NCI-H748 treated with DMSO at 0.1 percent for 48 hours (cell line): ENCODE measurements at places on chromosomes 1 and 21.

DNA sequence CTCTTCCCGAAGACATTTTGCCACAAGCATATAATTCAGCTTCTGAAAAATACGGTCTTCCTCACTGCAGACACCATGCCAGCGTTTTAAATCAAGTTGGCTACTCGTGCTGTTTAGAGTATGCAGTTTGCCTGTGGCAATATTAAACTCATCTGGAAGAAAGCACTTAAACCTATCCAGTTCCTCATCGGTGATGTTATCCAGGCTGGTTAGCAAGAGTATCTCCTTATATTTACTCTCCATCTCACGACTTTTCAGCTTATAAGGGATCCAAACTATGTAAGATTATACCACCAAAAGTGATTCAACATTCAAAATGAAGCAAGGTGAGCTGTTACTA is 9.7 kb upstream of the IFI16 start:
- no peak for DNase-seq

DNA sequence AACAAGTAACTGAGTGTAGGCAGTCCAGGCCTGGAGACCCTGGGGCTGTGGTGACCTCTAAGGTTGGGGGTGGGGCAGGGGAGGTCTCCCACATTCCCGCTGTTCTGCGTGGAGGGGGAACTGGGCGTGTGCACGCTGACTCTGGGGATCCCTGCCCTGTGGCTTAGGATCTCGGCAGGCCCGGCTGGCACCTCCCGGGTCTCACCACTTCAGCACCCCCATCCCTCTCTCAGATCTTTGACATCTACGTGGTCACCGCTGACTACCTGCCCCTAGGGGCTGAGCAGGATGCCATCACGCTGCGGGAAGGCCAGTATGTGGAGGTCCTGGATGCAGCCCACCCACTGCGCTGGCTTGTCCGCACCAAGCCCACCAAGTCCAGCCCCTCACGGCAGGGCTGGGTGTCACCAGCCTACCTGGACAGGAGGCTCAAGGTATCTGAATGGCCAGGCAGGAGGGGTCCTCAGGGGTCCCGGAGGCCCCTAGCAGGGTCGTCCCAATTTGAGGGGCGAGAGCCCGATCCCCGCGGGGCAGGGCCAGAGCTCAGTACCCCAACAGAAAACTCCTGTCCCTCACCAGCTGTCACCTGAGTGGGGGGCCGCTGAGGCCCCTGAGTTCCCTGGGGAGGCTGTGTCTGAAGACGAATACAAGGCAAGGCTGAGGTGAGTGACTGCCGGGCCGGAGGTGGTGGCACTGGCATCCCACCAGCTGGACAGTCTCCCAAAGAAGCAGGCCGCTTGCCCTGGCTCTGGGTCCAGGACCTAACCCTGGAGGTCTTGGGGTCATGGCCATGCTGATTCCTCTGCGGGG is 68.7 kb downstream of the TRIM11 start:
- no peak for DNase-seq

DNA sequence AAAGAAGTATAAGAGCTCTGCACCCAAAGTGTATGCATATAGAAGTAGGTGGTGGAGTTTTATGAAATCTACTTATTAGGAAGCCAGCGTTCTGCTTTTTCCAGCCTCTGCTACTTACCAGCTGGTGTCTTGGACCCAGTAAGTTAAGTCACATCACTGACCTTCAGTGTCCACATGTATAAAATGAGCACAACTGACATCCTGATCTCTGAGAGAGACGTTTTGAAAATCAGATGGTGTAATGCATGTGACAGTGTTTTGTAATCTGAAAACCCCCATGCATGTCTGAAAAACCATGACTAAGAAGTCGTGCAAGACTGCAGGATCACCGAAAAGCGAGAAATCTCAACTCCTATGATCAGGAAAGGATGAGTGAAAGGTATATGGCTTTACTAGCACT is 2.0 kb downstream of the CR1 start:
- DNase-seq, result no peak

DNA sequence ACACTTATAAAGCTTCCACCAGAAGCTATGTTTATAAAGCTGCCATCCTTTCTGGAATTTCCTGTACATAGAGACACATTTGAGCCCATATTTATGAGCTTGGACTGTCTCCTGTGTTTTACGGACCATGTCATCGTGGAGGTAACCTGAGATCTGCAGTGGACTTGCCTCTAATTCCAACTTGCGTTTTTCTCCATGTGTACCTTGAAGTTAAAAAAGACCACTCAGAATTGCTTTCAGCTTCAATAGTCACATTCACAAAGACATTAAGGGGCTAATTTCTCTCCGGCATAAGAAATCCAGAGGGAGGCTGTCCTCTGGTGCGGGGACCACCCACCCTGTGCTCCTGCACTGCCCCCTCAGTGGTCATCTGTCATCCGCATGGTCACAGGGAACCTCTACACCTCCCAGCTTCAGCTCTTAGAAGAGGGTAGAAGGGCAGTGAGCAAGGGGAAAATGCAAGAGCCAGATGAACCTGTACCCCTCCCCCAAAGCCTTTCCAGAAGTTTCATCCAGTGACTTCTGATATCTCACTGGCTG is 521.4 kb upstream of the CAMK1G start:
- DNase-seq, result no peak

- no peak for DNase-seq
These were observed 110.1 kb downstream of the SLC45A1 start for GRCh38 chr1:8427986-8428385.

DNA sequence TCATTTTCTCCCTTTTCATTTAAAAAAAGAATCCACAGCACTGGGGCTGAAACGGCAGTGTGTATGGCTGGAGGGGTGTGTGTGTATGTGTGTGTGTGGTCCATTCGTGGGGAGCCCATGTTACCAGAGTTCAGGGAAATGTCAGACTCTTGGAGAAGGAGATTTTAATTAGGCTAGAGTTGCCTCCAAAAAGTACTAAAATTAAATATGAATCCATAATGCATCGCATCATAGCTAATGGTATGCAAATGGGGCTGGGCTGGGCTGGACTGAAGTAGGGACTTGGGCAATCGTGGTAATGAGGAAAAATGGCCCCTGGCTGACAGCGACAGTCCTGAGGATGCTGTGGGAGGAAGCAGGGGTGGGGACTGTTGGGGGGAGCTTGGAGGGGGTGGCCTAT is 24.8 kb downstream of the GRIK3 start:
- DNase-seq, result no peak

DNA sequence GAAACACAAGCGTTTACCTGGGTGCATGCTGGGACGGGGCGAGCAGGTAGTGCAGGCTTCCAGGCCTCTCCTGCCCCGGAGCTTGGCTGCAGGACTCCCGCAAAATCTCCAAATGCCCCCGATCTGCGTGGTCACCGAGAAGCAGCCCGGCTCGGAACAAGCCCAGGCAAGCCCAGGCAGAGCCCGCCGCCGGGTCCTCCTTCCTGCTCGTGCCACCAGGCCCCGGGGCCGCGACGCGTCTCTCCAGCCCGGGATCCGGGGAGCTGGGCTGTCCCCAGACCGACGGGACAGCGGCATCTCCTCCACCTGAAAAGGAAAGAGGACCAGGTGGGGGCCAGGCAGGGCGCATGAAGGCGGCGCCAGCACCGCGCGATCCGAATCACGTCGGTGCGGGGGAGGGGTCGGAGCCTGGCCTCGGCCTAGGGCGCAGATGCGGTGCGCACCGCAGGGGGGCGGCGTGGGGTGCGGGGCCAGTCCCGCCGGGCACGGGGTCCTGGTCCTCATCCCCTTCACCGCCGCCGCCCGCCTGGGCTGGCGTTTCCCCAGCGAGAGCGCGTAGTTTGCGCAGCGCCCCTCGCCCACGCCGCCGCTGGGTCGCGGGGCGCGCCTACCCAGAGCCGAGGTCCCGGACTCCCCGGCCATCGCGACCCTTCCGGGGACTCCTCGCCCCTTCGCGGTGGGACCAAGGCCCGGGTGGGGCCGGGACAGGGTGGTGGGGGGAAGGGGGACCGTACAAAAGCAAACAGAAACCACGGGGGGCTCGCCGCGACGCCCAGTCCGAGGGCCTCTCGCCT is 52.4 kb upstream of the H6PD start:
- DNase-seq, result no peak

DNA sequence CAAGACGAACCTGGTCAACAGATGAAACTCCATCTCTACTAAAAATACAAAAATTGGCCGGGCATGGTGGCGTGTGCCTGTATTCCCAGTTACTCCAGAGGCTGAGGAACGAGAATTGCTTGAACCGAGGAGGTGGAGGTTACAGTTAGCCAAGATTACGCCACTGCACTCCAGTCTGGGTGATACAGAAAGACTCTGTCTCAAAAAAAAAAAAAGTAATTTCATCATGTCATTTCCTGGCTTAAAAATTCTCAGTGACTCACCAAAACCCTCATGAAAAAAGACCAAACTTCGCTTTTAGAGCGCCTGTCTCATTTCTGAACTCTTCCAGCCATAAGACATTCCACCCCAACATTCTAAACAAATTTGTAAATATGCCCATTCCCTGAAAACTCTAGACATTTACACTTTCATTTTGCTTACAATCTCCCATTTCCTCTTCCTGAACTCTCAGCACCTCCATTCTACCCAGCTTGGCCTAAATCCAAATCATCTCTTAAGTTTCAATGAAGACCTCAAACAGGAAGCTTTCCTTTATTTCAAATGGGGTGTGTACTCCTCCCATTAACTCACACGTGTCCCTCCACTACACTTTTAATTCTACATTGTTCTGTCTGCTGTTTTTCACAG is 50.5 kb upstream of the PRRC2C start:
- DNase-seq, result no peak

DNA sequence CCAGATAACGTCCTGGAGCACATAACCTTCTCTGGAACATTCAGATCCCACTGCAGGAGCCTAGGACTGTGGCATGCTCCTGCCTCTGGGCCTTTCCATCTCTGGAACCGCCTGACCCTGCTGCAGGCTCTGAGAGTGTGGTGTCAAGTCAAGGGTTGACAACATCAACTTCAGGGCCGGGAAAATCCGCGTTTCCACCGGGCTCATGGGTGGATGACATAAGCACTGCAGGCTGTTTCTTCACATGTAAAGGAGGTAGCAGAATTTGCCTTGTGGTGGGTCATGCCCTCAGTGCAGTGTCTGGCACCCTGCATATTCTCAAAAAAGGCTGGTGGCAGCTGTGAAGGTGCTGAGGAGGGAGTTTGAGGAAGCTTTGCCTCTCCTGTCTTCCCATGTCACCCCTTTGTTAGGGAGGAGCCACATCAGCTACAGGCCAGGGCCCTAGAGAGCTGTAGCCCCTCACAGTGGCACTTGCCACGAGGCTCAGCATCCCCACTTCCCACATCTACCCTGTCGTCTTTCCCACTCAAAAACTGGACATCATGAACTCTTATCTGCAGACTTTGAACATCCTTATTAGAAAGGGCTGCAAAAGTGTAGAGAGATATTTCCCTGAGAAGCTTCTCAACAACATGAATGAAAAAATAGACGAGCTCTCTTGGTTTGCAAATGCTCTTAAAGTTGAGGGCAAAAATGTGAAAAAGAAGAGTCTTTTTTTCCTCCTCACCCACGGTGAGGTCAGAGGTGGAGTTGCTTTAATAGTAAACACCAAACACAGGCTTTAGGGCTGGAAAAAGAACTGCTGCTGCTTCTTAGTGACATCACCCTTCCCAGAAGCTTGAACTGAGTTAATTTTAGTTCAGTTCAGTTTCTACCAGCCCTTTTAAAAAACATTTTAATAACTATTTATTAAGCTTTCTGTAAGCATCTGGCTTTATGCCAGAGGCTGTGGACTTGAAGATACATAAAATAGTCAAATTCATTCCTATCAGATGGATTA is 121.3 kb downstream of the HUNK start:
- no peak for DNase-seq

GRCh38 chr1:56077206-56077605 is 502.2 kb downstream of the PLPP3 start:
- DNase-seq, result no peak

DNA sequence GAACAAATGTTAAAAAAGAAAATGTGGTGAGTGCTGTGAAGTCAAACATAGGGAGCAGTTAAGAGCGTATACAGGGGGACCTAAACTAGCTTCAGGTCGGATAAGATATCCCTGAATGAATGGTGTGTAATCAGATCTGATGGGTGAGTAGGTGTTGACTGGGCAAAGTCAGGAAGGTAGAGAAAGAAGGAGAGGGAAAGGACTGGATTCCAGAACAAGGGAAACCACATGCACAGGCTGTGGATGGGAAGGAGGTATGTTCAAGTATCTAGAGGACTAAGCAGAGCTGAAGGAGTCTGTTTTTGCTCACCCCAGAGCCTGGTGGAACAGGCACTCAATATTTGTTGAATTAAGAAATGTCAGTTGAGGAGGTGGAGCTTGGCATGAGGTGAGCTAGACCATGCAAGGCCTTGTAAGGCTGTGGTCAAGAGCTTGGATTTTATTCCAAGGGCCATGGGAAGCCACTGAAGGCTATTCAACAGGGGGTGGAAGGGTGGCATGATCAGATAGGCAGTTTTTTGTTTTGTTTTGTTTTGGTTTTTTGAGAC is 27.4 kb downstream of the MAP7D1 start:
- DNase-seq, result no peak

DNA sequence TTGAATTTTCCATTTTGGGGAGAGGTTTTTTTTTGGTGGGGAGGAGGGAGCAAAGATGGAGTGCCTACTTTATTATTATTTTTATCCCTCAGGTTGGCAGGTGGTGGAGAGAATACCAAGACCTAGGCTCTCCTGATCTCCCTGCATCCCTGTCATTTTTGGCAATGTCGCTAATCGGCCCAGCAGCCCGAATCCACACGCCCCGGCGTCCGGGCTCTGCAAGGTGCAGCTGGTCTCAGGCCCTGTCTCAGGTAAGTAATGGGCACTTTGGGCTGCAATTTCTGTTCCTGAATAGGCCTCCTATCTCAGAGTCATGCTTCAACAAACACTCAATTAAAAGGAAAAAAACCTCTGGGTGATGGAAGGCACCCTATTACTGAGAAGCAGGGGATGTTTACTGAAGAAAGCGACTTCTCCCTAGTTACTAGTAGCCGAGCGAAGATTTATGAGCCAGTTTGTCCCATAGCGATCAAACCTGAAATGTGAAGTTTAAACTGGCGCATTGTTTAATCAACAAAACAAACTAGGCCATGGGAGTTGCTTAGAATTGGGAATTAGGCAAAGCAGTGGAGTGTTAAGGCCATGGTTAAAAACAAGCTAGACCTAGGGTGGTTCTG is 137.8 kb downstream of the RWDD3 start:
- no peak for DNase-seq

- DNase-seq, result no peak
These were observed 766 bp downstream of the CNIH3 start for GRCh38 chr1:224616756-224617409.

DNA sequence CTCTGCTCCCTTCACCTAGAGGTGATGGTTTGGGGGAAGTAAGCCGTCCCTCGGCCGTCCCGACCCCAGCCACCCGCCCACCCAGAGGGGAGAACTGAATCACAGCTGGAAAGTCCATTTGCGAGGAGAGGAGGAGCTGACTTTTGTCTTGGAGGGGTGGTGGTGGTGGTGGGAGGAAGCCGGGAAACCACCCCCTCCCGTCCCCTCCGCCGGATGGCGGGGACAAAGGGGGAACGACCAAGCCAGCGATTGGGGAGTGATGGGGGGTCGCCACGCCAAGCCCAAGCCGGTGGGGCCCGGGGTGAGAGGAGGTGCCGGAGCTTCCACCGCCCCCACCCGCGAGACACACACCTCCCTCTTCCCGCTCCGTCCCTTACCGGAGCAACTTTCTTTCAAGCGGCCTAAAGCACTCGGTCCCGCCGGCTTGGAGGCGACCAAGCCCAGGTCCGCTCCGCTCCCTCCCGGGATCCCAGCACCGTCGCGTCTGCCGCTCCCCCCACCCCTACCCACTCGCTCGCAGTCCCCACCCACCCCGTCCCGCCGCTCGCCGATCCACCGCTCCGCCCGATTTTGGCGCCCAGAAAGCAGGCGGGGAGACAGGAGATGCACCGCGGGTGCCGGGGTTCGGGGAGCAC is 540 bp downstream of the ARHGEF2 start:
- DNase-seq, result no peak
